ENCODE measurements at places on chromosomes 6 and 20.
A peak's percentile ranks its signal among the peaks of the same experiment; 100 is the strongest.

GRCh38 chr6:136920216-136920615 lies 1.9 kb upstream of the SLC35D3 start:
- no peak for DNase-seq

DNA sequence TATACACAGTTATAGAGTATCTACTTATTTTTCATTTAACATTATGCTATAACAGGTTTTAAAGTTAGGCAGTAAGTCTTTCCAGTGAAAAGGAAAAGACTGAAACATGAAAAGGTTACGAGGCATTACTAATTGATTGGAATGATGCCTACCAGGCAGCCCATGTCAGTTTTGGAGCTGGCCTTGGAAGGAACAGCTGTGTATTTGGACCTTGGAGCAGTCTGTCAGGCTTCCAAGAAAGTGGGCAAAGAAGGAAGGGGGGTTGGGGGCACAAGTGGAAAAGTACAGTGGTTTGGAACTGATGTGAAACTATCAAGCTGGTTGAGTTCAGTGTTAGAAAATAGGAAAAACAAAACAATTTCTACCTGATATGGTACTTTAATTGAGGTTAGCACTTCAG lies 41.7 kb downstream of the SLC16A10 start:
- DNase-seq, result no peak

GRCh38 chr20:33373735-33374605 lies 27.3 kb downstream of the CDK5RAP1 start:
- DNase-seq, result peak; percentile 73

DNA sequence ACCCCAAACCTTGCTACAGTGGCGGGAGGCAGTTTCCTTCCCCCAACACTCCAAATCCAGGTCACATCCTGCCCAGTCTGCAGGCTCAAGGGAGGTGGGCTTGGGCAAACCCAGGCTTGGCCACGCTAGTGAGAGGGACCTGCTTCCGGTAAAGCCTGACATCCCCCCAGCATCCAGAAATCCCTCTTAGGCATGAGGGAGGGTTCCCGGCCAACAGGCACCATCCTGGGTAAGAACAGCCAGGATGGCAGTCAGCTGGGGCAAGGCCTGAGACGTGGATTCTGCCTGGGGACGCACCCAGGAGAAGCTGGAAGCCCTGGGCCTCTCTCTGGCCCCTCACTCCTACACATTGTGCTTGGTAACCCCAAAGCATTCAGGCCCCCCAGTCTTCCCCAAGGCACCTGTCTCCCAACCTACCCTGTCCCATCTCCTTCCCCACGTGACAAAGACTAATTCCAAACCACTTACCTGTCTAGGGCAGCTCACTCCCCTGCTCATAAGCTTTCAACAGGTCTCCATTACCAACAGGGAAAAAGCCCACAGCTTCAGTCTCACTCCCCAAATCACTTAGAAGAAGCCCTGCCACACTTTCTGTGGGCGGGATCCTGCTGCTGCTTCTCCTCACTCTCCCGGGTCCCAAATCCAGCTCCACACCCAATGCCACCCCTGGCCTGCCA lies 2.1 kb downstream of the C20orf144 start:
- DNase-seq, result no peak

DNA sequence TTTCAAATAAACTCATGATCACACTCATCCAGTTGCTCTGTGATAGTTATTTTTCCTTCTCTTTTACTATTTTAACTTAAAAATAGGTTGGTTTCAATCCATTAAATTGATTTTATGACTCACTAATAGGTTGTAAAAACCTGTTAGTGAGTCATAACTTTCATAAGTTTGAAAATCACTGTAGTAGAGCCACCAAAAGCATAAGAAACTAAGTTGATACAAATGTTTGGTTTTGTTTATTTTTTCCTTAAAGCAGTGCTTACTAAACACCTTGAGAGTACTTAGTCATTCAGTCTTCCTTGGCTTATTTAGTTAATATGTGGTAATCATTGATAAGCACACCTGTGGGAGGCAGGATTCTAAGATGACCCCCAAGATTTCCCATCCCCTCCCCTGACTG lies 312.1 kb upstream of the MAN1A1 start:
- DNase-seq, result no peak

- DNase-seq, result no peak
Observed at GRCh38 chr6:149728499-149729234, 10.8 kb upstream of the LATS1 start.

- DNase-seq, result no peak
Observed at GRCh38 chr20:56815796-56816195, 186.7 kb downstream of the TFAP2C start.

DNA sequence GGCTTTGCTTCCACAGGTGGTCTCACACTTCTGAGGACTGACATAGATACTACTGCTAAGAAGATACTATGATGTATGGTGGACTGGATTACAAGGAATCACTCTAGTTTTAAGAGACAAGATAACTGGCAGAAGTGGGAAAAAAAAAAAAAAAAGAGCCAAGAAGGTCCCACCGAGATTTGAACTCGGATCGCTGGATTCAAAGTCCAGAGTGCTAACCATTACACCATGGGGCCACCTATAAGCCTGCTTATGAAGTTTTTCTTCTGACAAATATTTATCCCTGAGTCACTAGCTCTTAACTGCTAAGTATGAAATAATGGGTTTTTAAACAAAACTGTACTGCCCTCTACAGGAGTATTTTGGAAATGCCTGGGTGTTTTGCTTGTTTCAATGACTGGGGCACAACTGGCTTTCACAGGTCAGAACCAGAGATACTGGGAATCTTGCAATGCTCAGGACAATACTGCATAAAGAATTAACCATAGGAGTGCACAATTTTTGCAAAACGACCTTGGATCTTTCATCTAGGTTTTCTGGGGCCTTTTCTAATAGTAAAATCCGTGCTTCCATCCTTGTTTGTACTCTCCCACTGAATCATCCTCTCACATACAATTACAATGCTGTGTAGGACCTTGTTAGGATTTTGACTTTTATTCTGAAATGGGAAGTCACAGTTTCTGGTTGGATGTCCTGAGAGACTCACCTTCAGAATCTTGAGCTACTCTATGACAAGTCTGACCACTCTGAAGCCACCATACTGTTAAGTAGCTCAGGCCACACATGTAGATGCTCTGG lies 116.3 kb downstream of the OR2B2 start:
- DNase-seq, result peak; percentile 75

DNA sequence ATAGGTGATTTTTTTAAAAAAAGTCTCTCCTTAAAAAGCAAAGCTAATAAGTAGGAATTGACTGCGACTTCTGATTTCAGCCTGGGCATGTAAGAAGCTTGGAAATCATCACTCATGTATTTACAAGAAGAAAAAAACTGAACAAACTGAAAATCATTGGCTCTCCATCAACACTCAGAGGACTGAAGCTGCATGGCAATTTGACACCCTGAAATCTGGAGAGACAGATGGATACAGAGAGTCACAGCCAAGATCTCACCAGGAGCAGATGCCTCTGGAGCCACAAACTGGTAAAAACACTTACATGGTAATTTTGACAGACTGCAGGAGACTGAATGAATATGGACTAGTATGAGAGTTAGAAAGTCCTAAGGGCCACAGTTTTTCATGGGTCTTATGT lies 191.2 kb upstream of the TCF21 start:
- DNase-seq, result no peak

DNA sequence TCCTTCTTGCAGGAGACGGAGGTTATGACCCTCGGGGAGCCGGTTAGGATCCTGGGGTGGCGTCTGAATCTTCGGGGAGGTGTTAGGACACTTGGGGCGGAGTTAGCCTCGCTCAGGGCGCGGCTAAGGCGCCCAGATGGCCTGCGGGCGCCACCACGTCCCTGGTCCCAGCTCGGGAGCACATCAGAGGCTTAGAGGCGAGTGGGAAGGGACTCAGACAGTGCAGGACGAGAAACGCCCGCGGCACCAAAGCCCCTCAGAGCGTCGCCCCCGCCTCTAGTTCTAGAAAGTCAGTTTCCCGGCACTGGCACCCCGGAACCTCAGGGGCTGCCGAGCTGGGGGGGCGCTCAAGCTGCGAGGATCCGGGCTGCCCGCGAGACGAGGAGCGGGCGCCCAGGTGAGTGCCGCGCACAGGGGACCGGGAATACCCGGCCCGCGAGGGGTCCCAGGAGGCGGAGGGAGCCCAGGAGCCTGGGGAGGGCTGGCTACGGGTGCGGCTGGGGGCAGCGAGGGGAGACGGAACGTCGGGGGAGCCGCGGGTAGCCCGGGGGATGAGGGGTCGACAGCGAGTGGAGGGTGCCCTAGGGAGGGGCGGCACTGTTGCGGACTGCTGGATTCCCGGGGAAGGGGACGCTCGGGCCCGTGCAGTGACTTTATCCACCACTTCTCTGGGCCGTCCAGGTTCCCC lies at the start of gene HCK:
HCK (plus strand) TSS at position 153 of the 688 bp plus-strand sequence.
- DNase-seq, result no peak

DNA sequence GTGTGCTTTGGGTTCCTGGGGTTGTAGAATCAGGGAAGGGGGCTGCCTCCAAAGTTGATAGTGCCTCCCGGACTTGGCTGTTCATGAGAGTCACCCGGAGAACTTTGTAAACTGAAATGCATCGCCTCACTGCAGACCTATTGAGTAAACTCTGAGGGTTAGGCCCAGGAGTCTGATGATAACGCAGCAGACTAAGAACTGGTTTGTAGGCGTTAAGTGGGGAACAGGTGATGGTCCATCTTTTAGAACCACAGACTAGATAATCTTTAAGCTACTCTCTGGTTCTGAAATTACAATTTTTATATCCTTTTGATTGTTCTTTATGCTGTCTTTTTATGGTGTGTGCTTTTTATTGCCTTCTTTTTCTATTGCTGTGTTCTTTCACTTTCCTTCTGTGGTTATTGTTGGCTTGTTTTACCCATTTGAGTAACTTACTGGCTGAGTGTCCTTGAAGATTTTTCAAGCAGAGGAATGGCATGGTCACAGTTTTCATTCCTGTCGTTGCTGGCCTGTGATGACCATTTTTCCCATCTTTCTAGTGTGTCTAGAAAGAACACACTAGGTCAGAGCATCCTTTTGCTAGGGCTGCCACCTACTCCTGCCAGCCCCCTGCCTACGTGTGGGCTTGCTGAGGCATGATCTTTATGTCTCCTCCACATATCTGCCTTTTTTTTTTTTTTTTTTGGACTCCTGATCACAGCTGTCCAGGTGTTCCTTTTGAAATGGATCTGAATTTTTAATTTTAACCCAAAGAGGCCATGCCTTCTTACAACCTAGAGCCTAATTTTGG lies 30.9 kb downstream of the LRRC1 start:
- DNase-seq, result no peak

DNA sequence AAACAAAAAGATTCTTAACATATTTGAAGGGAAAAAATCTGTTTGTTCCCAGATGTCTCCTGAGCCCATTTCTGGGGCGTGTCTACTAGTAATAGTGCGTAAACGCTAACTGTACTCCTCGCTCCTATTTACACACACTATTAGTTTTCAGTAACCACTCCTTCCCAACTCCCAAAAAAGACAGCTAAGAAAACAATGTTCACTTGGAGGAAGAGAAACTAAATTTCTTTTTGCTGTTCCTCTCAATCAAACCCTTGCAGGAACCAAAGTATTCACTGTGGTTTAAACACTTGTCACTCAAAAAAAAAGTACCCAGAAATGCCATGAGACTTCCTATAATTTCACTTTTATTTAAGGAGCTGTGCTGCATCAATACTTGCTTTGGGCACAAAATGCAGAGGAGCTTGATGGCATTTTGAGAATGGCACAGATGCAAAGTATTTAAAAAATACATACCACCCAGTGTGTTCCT lies 118.2 kb downstream of the BACH2 start:
- no peak for DNase-seq

GRCh38 chr6:132513831-132514545 lies 1.1 kb upstream of the STX7 start:
- DNase-seq, result no peak

DNA sequence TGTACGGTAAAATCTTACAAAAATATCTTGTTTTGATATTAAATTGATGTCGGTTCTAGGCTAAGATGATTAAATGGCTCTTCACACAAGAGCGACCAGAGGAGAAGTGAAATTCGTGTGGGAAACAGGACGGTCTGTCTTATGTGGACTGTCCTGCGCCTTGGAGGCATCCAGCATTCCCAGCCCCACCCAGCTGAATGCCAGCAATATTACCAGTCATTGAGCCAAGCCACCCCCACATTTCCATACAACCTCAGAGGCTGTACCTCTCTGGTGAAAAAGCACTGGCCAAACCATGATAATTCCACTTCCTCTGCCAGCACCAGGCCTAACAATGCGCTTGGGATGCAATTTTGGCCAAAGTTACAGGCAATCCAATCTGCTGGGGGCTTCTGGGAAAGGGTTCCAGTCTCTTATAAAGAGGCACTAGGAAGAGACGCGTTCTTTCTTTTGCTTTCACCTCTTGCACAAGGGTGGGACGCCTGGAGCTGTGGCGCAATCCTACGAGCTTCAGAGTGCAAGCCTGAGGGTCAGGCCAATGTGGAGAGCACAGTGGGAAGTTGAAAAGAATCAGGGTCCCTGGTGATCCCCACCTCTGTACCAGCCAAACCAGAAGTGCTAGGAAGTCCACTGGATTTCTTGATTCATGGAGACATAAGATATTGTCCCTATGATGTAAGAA lies 213.1 kb downstream of the PREX1 start:
- DNase-seq, result no peak

DNA sequence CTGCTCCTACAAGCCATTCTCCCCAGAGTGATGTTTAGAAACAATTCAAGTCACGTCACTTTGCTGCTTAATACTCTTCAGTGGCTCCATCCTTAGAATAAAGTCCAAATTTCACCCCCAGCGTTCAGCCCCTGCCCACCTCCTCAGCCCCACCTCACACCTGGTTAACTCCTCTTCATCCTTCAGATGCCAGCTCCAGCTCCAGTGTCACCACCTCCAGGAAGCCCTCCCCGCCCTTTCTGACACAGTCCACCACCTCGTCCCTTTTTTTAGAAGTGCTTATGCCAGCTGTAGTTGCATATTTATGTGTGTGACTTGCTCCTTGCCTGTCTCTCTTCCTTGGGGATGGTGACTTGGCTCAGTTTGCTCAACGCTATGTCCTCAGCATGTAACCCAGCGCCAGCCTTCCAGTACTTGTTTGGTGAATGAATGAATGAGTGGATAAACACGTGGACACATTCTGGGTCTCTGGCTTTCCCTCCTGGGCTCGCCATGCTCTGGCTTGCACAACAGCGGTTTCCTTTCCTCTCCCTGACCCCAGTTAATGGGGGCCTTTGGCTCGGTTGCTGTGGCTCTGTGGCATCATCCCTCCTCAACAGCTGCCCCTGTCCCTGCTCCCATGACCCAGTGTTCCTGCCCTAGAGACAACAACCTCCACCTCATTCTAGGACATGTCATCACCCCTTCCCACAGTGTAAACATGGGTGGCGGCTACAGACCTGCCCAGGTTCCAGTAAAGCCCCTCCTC lies 3.7 kb upstream of the IP6K3 start:
- DNase-seq, result no peak

DNA sequence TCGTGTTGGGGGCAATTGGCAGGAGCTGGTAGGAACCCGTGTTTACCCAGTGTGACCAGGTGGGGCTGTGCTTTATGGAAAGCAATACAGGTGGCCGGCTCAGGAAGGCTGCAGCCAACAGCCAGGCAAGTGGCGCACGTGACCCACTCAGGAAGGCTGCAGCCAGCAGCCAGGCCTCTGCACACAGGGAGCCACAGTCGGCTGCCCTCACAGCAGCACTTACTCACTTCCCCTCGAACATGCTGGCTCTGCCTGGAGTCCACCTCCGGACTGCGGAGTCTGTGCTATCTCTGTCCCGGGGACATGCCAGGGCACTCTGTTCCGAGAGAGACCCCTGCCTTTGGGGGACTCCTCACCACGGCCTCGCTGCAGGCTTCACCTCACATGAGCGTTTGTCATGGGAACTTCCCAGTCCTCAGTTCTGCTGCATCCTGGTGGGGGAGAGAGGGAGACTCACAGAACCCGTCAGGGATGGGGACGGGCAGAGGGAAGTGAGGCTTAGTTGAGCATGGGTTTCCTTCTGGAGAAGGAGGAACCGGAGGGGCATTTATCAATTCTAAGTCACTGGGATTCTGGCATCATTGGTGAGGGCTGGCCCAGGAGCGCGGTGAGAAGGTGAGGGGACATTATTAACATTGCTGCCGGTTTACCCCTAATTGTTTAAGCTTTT lies 76.8 kb downstream of the TTLL2 start:
- DNase-seq, result no peak
